T-cell (primary cell): ENCODE measurements at places on chromosomes 11 and 22.
A peak's percentile ranks its signal among the peaks of the same experiment; 100 is the strongest.

DNA sequence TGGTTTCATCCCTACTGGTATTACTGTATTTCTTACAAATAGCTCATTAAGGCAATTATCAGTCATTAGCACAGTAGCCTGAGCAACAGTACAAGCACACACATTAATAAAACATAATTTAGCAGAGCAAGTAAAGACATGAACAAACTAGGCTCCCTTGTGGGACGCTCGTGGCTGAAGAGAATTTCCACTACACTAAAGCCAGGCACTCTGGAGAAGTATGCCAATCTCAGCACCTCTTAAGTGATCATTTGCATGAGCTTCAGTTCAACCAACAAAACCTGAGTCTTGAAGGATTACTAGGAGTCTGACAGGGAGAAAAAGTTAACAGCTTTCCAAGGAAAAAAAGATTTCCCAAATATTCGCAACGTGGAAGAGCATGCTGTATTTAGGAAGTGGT is 109.1 kb downstream of the LARGE1 start:
- DNase-seq = no peak

DNA sequence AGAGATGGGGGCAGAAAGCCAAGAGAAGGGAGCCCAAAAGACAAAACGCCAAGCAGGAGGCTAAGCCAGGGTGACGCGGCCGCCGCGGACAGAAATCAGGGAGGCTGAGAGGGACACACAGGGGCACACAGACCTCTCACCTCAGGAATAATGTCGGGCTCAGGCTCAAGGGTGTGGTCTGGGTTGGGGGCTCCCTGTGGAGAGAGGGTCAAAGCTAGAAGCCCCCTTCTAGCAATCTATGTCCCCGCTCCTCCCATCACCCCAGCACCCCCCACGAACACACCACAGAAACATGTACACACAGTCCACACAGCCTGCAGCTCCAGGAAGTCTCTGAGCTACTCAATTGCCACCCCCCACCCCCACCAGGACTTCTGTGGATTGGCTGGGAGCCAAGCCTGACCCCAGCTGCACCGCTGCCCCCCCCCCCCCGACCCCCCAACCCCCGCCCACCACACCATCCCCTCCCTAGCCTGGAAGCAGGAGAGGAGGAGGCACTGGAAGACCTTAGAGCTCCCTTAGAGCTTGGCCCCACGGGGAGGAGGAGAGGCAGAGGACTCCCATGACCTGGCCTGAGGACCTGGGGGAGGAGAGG is 6.9 kb downstream of the BCL9L start:
- DNase-seq = peak; percentile 40

- no peak for DNase-seq
Observed at GRCh38 chr11:47020793-47021526, 84.4 kb downstream of the CSTPP1 start.

DNA sequence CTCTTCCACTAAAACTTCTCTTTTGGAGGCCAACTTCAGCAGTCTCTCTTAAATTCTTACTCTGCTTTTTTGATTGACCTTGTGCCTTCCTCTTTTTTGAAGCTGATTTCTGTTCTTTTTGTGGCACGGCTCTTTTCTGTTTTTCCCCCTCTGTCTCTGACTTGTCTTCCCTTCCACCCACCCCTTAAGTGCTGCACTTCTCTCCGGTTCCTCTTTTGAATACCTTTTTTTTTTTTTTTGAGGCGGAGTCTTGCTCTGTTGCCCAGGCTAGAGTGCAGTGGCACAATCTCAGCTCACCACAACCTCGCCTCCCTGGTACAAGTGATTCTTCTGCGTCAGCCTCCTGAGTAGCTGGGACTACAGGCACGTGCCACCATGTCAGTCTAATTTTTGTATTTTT is 211.9 kb downstream of the BLID start:
- no peak for DNase-seq

- DNase-seq = no peak
Observed at GRCh38 chr11:120500414-120501071, 11.0 kb upstream of the GRIK4 start.

DNA sequence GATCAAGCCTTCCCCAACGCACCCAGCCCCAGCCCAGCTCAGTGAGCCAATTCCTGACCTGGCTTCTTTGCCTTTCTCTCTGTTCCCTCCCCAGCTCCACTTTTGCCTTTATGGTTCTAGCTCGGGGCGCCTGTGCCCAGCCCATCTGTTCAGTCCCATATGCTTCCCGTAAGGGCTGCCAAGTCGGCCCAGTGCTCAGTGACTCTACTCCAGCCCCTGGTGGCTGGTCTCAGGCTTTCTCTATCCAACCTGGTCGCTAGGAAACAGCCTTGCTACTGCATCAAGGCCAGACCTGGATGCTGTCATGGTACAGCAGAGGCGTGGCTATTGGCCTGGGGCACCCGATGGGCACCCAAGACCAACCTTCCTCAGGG is 178.0 kb downstream of the DSCAML1 start:
- DNase-seq = no peak

GRCh38 chr22:23012081-23012622 is 58.2 kb upstream of the GNAZ start:
- no peak for DNase-seq

DNA sequence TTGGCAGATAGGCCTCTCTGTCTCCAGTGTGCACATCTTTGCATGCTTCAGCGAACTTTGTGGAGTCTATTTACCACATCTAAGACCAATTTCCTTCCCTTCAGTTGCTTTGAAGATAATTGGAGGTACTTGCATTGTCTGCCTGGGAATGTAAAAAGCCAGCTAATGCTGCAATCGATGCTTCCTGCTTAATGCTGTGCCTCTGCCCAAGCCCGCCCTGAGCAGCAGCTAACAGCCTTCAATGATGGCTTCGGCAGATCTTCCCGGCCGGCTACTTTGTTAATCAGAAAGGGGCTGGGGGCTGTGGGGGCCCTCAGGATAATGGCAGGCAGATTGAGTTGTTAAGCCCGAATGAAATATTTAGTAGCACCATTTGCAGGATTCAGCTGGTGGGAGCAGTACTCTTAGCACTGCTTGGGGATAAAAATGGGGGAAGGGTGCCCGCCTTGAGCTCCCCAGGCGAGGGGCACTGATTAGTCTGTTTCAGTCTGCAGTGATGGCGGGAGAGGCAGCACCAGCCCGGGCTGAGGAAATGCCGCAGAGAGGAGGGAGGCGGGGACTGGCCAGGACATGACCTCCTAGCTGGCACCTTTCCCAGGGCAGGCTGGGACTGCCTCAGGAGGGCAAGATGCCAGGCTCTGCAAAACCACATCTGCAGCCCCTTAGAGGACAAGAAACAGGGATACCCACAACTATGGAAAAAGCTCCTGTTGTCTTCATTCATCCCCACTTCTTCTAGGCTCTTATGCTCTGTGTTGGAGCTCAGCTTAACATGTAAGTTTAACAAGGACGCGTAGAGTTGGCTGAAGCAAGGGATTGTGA is 460.0 kb downstream of the BUD13 start:
- no peak for DNase-seq

GRCh38 chr22:49202226-49202625 is 625.4 kb downstream of the BRD1 start:
- no peak for DNase-seq

GRCh38 chr11:86955361-86956120 is at the start of gene FZD4:
Gene FZD4 (minus strand): TSS chr11:86955395. CDS start chr11:86955085, 310 bp downstream.
- peak; percentile 8 for DNase-seq

DNA sequence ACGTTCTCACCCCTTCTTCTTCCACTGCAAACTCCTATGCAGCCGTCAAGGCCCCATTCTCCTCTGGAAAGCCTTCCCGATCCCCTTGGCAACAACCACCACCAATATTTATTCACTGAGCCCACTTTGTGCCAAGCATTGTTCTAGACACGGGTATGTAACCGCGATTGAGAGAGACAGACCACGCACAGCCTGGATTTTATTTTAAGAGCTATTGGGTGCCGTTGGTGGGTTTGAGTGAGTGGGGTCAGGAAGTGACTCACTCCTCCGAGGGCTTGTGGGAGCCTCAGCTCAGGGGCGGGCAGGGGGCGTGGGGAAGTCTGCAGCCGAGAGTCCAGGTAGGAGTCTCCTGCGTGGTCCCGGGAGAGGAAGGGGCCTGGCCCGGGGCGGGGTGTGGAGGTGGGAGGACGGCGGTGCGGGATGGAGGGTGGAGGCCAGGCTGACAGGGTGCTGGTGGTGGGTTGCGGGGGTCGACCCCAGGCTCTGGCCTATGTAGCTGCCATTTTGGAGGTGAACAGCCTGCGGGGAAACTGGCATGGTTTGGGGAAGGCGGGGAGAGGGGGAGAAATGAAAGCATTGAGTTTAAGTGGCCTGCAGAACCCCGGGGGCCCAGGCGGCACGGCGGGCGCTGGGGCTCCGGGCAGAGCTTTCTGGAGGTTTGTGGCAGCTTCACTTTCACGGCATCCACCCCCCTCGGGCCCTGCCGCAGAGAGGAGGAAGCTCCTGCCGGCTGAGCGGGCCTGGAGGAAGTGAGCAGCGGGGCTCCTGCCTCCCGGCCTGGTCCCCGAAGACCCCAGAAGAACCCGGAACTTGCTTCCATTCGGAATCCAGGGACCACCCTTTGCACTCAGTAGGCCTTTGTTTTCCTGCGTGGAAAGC is 547 bp downstream of the PARVG start:
- DNase-seq = peak; percentile 71

DNA sequence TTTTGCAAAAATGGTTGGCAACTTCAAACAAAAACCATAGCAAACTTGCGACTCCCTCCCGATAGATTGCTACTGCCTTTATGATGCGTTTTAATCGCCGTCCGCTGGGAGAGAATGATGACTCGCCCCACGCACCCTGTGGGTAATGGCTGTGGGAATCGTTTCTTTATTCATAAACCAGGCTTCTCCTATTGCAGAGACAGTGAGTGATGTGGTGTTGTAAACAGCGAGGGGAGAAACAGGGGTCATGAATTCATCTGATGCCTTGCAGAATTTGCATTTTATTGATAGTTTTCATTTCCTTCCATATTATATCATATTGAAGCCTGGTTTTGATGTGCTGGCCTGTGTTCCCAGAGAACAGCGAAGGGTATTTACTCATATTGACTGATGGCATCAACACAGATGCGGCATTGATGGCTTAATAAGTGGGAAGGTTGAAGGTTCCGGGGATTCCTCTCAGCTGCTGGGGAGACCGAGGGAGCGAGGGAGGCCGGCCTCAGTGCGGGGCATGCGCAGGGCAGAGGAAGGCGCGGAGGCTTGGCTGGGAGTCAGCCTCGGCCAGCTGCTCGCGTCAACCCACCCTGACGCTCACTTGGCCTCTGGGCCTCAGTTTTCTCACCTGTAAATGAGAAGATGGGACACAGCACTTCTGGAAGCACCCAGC is 41.3 kb downstream of the ARHGAP8 start:
- DNase-seq = no peak

GRCh38 chr11:612201-612960 is 3.4 kb downstream of the IRF7 start:
- no peak for DNase-seq

DNA sequence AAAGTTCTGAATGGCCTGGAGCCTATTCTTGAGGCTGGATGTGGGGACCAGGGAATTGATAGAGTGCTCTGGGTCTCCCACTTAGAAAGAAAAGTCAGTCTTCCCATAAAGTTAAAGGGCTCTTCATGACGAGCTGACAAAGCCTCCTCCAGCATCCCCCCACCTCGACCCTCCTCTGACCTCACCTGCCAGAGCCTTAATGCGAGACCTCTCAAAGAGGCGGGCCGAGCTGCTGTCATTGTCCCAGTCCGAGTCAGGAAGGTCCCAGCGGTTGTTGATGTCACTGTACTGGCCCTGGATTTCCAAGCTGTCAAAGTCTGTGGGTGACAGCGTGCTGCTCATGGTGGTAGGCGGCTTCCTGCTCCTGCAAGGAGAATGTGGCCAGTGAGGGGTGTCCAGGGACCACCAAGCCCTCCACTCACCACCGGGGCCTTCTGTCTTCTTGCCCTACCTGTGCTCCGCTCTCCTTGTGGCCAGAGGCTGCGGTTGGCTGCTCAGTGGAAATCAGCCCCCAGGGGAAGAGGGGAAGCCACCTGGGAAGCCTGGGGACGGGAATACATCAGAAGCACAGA is 8.0 kb downstream of the SPTBN2 start:
- DNase-seq = no peak

DNA sequence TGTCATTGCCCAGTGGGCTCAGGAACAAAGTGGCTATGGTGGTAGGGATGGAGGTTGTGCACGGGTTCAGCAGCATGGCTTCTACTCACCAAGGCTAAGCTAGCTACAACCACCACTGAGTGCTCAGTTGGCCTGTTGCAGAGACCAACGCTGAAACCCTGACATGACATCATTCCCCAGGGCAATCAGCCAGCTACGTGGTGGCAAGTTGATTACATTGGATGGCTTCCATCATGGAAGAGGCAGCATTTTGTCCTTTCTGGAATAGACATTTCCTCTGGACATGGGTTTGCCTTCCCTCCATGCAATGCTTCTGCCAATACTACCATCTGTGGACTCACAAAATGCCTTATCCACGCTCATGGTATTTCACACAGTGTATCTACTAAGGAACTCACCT is 634.3 kb downstream of the OPCML start:
- no peak for DNase-seq

GRCh38 chr11:10878408-10879214 is 20.8 kb upstream of the ZBED5 start:
- no peak for DNase-seq

DNA sequence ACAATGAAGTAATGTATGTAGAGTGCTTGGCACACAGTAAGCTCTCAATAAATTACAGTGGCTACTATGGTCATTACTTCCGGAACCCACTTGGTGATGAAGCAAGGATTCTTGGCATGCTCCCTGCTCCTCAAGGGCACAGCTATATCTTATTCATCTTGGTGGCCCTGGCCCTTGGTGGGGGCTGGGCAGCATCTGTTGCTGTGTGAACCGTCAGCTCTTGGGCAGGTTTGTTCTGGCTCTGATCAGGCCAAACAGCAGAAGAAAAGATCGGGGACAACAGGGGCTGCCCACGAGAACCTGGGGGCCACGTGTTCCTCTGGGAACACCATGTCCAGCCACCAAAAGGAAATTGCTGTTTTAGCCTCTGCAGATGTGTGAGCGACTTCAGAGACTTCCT is 136.9 kb upstream of the SYT13 start:
- no peak for DNase-seq

DNA sequence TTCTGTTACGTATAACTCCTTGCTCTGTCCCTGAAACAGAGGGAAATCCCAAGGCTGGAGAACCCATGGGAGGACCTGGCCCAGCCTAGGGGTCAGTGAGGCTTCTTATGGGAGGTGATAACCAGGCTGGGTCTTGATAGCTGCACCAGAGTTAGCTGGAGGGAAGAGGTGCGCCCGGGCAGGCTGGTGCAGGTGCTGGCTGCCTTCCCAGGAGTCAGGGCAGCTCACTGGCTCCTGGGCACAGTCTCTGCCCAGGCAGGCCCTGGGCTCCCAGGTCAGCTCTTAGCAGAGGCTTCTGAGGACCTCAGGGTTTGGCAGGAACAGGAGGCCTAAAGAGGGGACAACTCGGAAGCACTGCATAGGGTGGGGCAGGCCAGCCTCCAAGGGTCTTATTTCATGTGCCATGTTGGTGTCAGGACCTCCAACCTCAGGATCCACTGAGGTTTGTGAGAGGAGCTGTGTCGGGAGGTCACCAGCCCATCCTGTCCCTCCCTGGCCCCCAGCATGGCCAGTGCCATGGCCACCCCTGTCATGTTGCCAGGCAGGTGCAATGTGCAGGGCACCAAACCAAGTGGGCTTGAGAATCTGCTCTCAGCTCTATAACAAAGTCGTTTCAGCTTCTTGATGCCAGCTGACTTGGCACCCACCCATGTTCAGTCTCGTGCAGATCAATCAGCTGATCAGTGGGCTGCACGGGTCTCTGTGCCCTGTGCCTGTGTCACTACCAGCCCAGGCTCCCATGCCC is 20.5 kb upstream of the CELSR1 start:
- no peak for DNase-seq
